ENCODE measurements at places on chromosomes 13 and 19. TPM values are rescaled to one million over a fixed set of nuclear protein-coding genes. Genes with fewer than 3 reads are reported as not detected.

IGFL2 gene
- 0.36 TPM for polyA plus RNA-seq

TGFBR3L gene
- polyA plus RNA-seq: 1.4 TPM

CEBPA gene
- polyA plus RNA-seq: 125 TPM

DMWD gene
- polyA plus RNA-seq: 24.4 TPM

NALCN gene
- 1.2 TPM for polyA plus RNA-seq

ERF gene
- 70.3 TPM for polyA plus RNA-seq

IGFL1 gene
- polyA plus RNA-seq: not detected

GIPR gene
- 8.1 TPM for polyA plus RNA-seq

GAMT gene
- 16.0 TPM for polyA plus RNA-seq

ZNF98 gene
- 1.2 TPM for polyA plus RNA-seq

WDR88 gene
- polyA plus RNA-seq: 0.54 TPM

ATP4A gene
- polyA plus RNA-seq: not detected

SOHLH2 gene
- polyA plus RNA-seq: 0.99 TPM

TMEM221 gene
- polyA plus RNA-seq: 0.46 TPM

LRRC25 gene
- 3.1 TPM for polyA plus RNA-seq

MBD3L2 gene
- 0.33 TPM for polyA plus RNA-seq

SLITRK6 gene
- polyA plus RNA-seq: 26.7 TPM

PTGER1 gene
- polyA plus RNA-seq: 0.97 TPM

ATP12A gene
- not detected for polyA plus RNA-seq

ADGRE2 gene
- 1.2 TPM for polyA plus RNA-seq

SHANK1 gene
- 3.2 TPM for polyA plus RNA-seq

Data from large intestine (tissue), 12 donors.